Activated CD4-positive, alpha-beta T cell treated with anti-CD3 and anti-CD28 coated beads, Interleukin-2, amount 10 ng/mL, durations not matched to agents 24 days and 14 days (primary cell): ENCODE measurements at places on chromosomes 2 and 18. TPM values are rescaled to one million over a fixed set of nuclear protein-coding genes. Genes with fewer than 3 reads are reported as not detected.

GRCh38 chr18:30280861-30281470, 761.6 kb downstream of the DSC3 start:
- no peaks in the 10 kb centered on the region for H3K4me1 ChIP-seq
- H3K4me3 ChIP-seq: no peak overlapping the region
- no peaks in the 10 kb centered on the region for H3K27me3 ChIP-seq
- DNase-seq: no peak
- H3K27ac ChIP-seq: no peak overlapping the region
- no peaks in the 10 kb centered on the region for H3K36me3 ChIP-seq

- no peak overlapping the region for H3K4me3 ChIP-seq
- H3K27ac ChIP-seq: no peak overlapping the region
- no peaks in the 10 kb centered on the region for H3K4me1 ChIP-seq
- no peak for DNase-seq
- H3K27me3 ChIP-seq: no peaks in the 10 kb centered on the region
Observed at GRCh38 chr2:193883820-193884219, 1689.1 kb upstream of the TMEFF2 start.

DNA sequence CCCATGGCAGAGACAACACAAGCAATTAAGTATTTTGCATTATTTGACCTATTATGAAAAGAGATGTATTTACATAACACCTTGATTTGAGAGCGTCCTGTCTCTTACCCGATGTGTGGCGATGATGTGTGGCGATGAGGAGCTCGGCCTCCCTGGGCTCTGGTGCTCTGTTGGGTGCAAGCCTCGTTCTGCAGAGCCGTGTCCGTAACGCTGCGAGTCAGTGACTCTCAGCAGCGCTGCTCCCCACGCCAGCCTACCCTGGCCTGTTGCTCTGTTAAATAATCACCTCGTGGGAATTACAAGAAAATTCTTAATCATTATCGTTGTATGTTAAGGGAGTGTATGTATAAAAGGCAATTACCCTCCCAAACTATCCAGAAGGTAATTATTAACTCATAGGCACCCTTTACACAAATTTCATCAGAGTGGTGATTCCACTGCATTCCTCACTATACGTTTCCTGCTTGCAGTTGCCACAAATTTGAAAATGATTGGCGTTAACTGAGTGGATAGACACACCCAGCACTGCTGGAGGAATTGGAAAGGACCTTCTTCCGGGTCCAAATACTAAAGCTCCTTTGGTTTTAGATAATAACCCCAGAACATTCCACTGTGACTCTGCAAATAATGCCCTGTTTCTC, 52.0 kb upstream of the NFATC1 start:
- no peak for DNase-seq
- H3K27me3 ChIP-seq: no peaks in the 10 kb centered on the region
- no peaks in the 10 kb centered on the region for H3K4me1 ChIP-seq
- no peak overlapping the region for H3K27ac ChIP-seq
- no peak overlapping the region for H3K4me3 ChIP-seq
- H3K36me3 ChIP-seq: peaks cover 23% of the 10 kb centered on the region

The PREPL gene
- total RNA-seq: 32.7 and 33.3 TPM in 2 replicates

DNA sequence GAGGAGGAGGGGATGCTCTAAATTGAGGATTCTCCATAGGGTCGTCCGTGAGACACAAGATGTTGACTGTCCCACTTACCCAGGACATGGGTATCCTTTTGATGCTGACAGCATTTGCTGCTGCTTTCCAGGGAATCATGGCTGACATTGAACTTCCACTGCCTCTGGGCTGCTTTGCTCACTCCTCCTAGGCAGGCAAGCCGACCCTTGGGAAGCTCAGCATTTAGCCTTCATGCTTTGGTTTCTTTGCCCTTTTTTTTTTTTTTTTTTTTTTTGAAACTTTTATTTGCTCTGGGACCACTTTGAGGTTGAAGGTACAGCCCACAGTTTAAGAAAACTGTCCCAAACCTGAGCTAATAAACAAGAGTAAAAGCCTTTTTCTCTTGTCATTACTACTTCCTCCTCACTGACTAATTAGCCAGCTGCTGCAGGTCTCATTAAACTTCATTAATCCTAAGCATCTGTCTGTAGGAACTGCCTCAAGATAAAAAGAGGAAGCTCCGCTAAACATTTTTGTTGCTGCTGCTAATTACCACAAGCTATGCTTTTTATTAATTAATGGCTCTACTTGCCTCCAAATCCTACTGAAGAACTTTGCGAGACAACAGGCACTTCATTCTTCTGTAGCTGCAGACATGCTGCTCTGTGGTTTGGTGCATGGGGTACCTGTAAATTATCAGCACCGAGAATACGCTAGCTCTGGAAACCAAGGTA, 125.4 kb downstream of the SPTBN1 start:
- peak overlapping the region; percentile 86 for H3K4me3 ChIP-seq
- H3K27ac ChIP-seq: peak overlapping the region; percentile 93
- DNase-seq: no peak
- no peaks in the 10 kb centered on the region for H3K27me3 ChIP-seq

The ZBTB7C gene
- 0.56 and 0.64 TPM in 2 replicates for total RNA-seq

DNA sequence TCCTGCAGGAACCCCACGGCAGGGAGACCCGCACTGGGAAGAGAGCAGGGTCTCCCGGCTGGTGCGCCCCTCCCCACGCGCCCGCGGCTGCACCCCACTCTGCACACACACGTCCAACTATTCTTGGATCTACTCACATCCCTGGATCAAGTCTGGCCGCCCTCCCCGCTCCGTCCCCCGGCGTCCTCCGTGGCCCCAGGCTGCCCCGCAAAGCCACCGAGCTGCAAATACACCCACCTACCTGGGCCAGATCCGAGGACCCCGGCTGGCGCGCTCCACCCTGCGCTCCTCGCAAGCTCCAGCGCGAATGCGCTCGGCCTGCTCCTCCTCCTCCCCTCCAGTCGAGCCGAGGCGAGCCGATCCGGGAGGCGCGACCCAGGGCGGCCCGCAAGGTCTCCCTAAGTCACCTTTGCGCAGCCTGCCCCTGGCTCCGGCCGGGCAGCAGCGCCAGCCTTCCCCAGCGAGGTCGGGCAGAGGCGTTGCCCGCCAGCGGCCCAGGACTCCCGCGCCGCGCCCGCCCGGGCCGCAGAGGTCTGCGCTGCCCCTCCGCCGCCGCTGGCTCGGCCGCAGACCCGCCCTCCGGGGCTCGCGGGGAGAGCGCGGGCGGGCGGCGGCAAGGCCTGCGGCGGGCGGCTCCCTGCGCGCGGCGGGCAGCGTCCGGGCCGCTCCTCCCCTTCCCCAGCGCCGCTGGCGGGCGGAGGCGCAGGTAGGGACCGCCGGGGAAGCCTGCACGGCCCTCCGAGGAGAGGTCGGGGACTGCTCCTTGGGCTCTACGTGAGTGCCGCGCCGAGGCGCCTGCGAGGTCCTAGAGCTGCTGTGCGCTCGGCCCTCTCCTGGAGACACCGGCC, 126.0 kb downstream of the OSBPL1A start:
- no peaks in the 10 kb centered on the region for H3K36me3 ChIP-seq
- H3K27me3 ChIP-seq: peaks cover 52% of the 10 kb centered on the region
- peak; percentile 61 for DNase-seq
- no peak overlapping the region for H3K27ac ChIP-seq
- peaks cover 6% of the 10 kb centered on the region for H3K4me1 ChIP-seq
- H3K4me3 ChIP-seq: peak overlapping the region; percentile 57

The ESPNL gene
- total RNA-seq: 0.07 and 0.26 TPM in 2 replicates

- no peak for DNase-seq
- H3K4me3 ChIP-seq: no peak overlapping the region
- no peaks in the 10 kb centered on the region for H3K4me1 ChIP-seq
- H3K27ac ChIP-seq: no peak overlapping the region
Observed at GRCh38 chr2:147679191-147679954, 165.5 kb upstream of the ACVR2A start.
